ENCODE measurements at places on chromosomes 2 and 18. TPM values are rescaled to one million over a fixed set of nuclear protein-coding genes. Genes with fewer than 3 reads are reported as not detected.

LMAN2L gene
- total RNA-seq: 19.5 TPM

ANKRD30B gene
- 0.88 TPM for total RNA-seq

KLHL41 gene
- 0.14 TPM for total RNA-seq

TUBA3E gene
- not detected for total RNA-seq

CCDC121 gene
- 0.88 TPM for total RNA-seq

NTSR2 gene
- not detected for total RNA-seq

RETSAT gene
- 50.3 TPM for total RNA-seq

NPHP1 gene
- 3.3 TPM for total RNA-seq

ANKRD29 gene
- 0.22 TPM for total RNA-seq

LRP2 gene
- not detected for total RNA-seq

KCTD18 gene
- total RNA-seq: 13.2 TPM

INHBB gene
- total RNA-seq: not detected
